ENCODE measurements at places on chromosomes 1 and 21.
A peak's percentile ranks its signal among the peaks of the same experiment; 100 is the strongest.

DNA sequence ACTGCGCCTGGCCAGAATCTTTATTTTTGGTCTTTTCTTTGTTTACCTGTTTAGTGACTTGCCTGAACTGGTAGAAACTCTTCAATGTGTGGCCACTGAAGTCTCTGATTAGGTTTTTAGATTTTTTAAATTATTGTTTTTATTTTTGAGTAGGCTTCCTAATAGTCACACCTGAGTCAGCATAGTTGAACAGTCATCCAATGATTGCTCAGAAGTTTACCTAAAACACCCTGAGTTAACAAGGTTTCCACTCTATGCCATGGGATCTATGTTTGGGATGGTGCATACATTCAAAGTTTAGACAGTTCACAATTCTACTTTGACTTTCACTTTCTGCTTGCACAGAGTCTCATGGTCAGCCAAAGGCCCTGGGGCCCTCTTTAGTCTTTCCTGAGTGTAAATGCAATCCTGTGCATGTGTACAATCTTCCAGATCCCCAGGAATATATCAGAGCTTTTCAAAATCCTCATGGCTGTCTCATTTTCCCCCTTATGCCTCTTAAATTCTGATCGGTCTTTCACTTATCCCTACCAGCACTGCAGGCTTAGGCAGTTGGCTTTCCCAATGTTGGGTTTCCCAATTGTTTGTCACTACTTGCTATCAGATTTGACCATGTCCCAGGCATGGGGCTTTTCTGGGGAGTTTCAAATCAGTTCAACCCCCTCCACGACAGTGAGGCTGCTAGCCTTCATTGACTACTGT is 114.4 kb upstream of the RAB3GAP2 start:
- no peak for DNase-seq

DNA sequence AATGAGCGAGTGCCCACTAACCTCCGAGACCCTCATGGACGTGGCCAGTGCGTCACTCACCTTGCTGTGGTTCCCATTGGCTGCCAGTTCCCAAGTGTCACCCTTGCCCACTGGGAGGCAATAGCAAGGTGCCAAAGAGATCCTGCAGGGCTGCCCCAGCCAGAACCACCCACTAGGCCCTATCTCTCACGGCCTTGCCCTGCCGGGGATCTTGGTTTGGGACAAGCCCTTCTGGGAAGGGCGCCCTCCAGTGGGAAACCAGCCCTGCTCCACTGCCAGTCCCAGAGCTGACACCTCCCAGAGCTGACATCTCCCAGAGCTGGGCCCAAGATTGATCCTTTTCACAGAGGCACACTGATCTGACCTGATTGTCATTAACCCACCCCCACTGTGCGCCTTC is 2.1 kb upstream of the SELENON start:
- no peak for DNase-seq

GRCh38 chr21:38475519-38475918 is 22.8 kb downstream of the ERG start:
- no peak for DNase-seq

GRCh38 chr1:3107201-3107600 is 38.2 kb downstream of the PRDM16 start:
- DNase-seq: no peak

- no peak for DNase-seq
Observed at GRCh38 chr1:176539018-176539417, 76.0 kb downstream of the PAPPA2 start.

- DNase-seq: no peak
Observed at GRCh38 chr1:14568716-14569355, 29.6 kb upstream of the KAZN start.

DNA sequence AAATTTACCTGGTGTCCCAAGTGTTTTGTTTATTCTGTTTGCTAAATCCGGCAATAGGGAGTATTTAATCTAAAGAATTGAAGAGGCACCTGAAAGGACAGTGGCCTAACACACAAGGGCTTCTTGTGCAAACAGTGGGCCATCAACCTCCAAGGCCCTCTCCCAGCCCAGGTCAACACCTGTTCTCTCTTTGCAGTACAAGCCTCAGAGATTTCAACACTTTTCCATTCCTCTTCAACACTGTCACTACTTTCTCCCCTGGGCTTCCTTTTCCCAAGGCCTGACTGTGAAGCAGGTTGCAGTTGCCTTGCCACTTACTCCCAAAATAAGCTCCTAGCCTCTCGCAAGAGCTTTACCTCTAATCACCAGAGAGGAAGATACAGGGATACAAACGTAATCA is 3.2 kb upstream of the SNAPIN start:
- DNase-seq: no peak

DNA sequence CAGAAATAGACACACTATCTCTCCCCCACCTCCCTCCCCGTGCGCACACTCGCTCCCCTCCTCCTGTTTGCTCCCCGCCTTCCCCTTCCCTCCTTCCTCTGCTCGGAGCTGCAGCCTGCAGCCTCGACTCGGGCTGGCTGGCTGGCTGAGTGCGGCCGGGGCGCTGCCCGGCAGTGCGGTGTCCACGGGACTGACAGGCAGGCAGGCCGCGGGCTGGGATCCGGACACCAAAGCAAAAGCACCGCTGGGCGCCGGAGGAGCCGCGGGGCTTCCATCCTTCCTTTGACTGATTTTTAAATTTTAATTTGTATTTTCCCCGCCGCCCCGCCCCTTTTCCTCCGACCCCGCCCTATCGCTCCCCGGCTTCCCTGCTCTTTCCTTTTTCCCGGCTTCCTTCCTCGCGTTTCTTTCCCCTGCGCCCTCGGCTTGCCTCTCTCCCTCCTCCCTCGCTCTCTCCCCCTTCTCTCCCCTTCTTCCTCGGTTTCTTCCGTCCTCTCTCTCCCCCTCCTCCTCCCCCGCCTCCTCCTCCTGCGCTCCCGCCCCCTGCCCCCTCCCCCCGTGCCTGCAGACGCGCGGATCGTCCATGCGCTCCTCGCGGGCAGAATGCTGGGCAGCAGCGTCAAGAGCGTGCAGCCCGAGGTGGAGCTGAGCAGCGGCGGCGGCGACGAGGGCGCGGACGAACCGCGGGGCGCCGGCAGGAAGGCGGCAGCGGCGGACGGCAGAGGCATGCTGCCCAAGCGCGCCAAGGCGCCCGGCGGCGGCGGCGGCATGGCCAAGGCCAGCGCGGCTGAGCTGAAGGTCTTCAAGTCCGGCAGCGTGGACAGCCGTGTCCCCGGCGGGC is 109.4 kb downstream of the NAV1 start:
- peak; percentile 75 for DNase-seq

- DNase-seq: no peak
Observed at GRCh38 chr1:109898842-109899241, 11.8 kb upstream of the CSF1 start.

DNA sequence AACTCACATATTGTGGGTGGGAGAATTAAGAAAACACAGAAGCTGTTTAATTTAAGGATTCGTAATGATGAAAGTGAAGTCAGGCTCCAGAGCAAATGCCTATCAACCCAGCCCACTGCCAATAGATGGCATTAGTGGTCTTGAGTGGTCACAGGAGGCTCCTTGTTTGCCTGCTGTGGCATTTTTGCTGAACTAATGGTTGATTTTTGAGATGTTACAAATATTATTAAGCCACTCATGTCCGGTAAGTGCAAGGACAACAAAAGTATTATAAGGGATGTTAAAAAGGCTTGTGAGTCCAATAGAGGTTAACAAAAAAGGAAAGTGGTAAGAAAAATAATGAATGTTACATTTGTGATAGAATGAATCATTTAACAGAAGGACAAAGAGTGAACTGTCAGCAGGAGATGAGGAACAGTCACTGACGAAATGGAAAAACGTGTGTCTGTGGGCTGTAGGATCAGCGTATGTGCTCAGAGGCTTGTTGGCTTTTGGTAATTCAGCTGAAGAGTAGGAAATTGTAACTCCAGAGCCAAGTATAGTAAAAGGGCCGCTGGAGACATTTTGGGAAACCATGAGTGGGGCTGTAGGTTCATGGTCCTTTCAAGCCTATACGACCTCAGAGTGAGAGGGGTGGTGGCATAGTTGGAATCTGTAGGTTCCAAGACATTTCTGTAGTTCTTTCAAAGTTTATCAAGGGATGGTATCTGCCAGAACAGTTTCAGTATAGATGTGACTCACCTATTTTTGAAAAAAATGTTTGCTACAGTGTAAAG is 11.2 kb downstream of the SFT2D2 start:
- DNase-seq: no peak

DNA sequence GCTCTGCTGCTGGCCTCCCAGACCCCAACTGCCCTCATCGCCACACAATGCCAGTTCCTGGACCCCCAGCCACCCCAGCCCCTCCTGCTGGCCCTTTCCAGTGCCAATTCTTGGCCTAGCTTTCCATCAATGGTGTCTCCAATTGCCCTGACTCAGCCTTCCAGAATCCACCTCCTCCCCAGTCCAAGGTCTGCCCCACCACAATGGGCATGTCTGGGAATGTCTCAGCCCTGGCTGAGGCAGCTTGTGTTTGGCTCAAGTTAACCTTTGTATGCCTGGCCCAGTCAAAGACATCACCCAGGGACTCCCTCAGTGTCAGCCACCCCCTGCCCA is 16.4 kb downstream of the ALDH4A1 start:
- DNase-seq: peak; percentile 72

GRCh38 chr21:34035619-34036354 is 37.6 kb upstream of the MRPS6 start:
- DNase-seq: no peak

- peak; percentile 51 for DNase-seq
Observed at GRCh38 chr1:17653728-17654351, 101.3 kb upstream of the ACTL8 start.

GRCh38 chr1:11653861-11654136 is 430 bp downstream of the FBXO2 start:
- DNase-seq: no peak

DNA sequence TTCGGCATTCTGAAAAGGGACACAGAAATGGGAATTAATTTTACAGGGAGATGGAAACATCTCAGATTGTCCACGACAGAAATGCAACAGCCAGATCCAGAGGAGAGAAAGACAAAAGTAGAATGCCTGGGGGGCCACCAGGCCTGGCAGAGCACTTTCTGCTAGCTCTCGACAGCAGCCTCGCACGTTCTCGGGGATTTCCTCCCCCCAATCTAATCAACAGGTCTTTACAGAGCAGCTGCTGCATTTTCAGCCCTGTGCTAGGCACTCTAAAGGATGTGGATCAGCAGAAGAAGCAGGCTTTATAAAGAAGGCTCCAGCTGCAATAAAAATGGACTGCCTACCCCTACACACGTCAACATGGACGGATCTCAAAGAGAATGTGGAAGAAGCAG is 10.6 kb downstream of the CSRP1 start:
- no peak for DNase-seq

- DNase-seq: peak; percentile 15
Observed at GRCh38 chr1:28775121-28775942, 36.6 kb upstream of the OPRD1 start.

DNA sequence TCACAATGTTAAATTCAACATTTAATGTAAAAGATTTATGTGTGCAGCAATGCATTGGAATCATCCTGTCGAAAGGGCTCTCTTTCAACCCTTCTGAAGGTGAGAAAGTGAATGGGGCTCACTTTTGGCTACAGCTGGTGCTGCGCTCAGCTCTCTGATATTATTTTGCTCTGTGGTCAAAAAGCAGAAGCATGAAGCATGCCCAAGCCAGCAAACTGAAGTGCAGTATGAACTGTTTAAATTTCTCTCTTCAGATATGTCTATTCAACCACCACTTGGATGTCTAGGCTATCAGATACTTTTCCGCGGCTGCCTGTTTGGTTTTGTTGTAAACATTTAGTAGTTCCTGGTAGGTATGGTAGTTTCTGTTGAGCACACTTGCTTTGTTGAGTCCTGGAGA is 216.9 kb upstream of the TMPRSS15 start:
- DNase-seq: no peak

DNA sequence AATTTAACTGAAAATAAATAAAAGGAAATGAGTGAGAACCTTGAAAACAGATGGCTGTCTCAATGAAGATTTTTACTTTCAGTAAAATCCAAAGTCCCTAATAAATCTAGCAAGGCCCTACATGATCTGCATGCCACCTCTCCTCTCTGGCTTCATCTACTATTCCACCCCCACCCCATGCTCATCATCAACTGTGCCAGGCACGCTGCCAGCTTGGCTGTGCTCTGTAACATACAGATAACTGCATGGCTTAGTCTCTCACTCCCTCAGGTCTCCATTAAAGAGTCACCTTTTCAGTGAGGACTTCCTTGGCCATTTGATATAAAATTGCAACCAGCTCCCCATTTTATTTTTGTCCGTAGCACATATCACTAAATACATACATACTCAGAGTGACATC is 26.7 kb downstream of the RGSL1 start:
- DNase-seq: no peak

- no peak for DNase-seq
Observed at GRCh38 chr1:21773585-21773984, 9.4 kb downstream of the USP48 start.

- no peak for DNase-seq
Observed at GRCh38 chr1:32249831-32250525, 1.1 kb upstream of the LCK start.

- DNase-seq: no peak
Observed at GRCh38 chr1:162228586-162228985, 148.1 kb downstream of the SPATA46 start.

- DNase-seq: no peak
Observed at GRCh38 chr1:6048179-6048867, 2.6 kb downstream of the KCNAB2 start.

GRCh38 chr1:86811142-86811924 is 102.6 kb downstream of the SELENOF start:
- DNase-seq: no peak

GRCh38 chr1:43171312-43171875 is 696 bp downstream of the EBNA1BP2 start:
- DNase-seq: no peak

DNA sequence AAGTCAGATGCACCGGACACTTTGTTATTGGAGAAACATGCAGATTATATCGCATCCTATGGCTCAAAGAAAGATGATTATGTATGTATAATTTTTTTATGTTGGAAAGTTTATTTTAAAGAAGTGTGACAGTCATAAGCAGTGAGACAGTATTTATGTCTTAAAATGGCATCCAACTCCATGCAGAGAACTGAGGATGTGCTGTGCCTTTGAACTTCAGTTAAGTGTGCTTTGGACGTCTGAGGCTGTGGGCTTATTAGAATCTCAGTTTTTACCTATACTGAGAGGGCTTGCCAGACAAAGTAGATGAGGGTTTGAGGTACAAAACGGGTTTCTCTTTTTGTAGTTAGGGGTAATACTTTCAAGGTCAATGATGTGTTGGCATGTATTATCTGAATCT is 1.5 kb downstream of the RABGGTB start:
- no peak for DNase-seq

GRCh38 chr1:177798614-177799013 is 171.2 kb downstream of the SEC16B start:
- DNase-seq: no peak

Measured in astrocyte of the spinal cord (primary cell).